HepG2 (cell line): ENCODE measurements at places on chromosomes 2 and 18. TPM values are rescaled to one million over a fixed set of nuclear protein-coding genes. Genes with fewer than 3 reads are reported as not detected.

CMPK2 gene
- polyA plus RNA-seq = 0.04 and 0.16 TPM in 2 replicates

DNA sequence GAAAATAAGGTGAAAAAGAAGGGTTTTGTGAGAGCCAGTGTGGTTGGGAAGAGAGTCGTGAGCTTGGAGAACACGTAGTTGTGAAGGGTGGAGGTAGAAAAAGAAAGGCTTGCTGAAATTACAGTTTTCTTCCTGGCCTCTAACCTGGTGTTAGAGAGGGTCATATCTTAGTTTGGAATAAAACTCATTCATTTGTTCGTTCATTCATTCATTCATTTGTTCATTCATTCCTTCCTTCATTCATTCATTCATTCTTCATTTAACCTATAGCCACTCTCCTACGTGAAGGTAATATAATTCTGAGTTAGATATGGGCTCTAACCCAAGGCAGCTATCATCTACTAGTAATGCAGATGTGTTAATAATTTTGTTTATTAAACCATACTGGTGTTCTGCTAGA is 111.8 kb upstream of the ZNF521 start:
- no peak for DNase-seq

DNA sequence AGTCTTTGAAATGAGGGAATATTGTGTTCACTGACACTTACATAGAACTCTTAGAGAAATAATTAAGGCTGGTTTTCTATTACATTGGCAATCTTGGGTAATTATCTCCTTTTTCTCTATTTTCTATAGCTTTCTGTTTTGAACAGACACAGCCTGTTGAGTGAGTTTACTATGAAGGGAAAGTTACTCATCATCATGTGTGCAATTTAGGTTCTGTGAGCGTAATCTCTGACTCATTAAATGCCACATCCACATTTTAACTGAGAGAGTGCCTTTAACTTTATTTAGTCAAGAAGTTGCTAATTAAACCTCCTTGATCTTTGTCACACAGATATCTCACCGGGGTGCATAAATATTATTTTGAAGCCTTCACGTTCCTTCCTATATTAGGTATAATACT is 174.0 kb upstream of the SLC8A1 start:
- DNase-seq = no peak

- peak; percentile 64 for DNase-seq
Observed at GRCh38 chr2:10324095-10324832, 21.6 kb downstream of the HPCAL1 start.

DNA sequence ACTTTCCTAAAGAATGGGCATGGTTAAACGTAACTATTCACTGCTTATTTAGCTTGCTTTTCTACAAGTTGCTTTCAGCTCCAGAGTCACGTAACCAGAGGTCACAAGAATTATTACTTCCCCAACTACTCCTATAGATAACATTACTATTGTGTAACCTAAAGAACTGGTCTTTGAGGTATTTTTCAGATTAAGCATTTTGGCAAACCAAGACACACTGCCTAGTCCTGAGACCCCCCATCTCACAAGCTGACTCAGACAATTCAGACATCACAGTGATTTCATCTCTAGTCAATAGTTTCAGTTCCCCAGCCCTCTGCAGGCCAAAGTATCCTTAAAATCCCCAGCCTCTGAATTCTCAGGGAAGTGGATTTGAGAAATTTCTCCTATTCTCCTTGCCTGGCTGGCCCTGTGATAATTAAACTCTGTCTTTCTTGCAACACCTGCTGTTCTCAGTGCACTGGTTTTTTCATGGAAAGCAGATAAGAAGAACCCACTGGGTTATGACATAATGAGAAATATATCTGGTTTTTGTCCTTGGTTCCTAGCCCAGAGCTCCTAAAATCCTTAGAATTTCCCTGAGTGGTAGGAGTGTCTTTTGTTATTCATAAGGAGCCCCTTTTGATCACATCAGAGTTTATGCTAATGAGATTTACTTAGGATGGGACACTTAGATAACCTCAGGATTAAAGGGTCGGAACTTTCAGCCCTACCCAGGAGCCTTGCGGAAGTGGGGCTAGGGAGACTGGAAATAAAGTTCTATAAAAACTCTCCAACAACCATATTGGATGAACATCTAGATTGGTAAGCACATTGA is 1310.8 kb upstream of the CHAC2 start:
- no peak for DNase-seq

DNA sequence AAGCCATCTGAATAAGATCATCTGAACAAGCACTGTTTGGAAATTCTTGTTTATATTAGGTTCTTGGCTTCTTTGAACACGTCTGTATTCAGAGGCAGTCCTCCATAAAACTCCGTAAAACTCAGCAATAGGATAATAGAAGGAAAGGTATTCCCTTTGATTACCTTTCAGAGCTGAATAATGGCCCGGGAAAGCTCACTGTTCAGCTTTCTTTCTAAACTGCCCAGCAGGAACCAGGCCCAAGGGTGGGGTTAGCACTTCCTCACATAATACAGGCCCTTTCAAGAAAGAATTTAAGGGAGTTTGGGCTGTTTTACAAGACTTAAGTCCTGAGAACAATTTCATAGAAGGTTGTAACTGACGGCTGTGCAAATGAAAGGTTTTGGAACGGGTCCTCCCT is 72.2 kb upstream of the PHLPP1 start:
- DNase-seq = no peak
